ENCODE measurements at places on chromosomes 1 and 21. TPM values are rescaled to one million over a fixed set of nuclear protein-coding genes. Genes with fewer than 3 reads are reported as not detected.

DNA sequence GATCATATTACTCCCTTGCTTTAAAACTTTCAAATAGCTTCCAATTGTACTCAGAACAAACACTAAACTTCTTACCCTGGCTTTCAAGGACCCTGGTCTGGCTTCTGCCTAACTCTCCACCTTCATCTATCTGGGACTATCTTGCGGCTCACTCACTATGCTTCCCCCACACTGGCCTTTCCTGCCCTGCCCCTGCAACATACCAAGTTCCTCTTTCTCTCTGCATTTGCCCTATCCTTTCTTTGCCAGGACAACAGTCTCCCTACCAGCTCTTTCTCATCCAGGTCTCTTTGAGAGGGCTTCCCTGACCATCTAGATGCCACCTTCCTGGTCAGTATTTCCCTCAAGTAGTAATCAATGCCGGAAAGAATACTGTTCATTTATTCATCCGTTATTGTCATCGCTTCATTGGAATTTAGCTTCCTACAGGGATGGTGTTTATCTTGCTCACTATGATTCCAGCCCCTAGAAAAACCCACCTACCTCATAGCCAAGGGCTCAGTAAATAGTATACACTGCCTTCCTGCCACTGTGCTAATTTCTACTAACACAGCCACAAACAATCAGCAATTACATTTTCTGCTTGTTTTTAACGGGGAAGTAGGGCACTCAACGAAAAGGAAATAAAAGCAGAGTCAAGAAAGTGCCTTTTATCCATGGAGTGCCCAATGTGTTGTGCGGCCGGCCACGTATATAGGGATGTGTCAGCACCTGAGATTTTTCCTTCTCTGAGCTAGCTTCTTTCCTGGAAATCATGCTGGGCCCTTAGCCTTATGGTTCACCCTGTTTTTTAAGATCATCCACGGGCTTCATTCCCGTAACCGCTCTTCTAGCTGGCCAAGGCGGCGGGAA is 521 bp upstream of the CDC7 start:
- peak; percentile 5 for DNase-seq

- no peak for DNase-seq
These were observed 105.4 kb upstream of the FAM78B start for GRCh38 chr1:166272155-166272554.

DNA sequence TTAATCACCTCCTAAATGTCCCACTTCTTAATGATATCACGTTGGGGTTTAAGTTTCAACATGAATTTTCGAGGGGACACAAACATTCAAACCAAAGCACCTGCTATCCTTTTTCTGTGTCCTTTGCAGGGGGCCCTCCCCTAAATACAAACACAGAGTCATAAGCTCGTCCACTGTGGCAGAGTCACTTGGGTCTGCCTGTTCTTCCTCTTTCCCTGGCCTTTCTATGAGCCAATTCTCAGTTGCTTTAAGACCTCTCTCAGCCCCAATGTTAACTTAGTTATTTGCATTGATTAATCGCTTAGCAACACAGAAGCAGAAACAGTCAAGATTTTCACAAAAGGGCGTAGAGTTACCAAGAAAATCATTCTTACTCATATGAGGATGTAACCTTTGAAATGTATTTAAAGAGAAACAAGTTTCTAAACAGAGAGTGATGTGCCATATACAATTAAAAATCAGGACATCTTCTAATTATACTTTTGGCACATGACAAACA is 14.9 kb downstream of the APCS start:
- no peak for DNase-seq

- no peak for DNase-seq
These were observed 91.4 kb downstream of the GPATCH2 start for GRCh38 chr1:217539510-217539909.

DNA sequence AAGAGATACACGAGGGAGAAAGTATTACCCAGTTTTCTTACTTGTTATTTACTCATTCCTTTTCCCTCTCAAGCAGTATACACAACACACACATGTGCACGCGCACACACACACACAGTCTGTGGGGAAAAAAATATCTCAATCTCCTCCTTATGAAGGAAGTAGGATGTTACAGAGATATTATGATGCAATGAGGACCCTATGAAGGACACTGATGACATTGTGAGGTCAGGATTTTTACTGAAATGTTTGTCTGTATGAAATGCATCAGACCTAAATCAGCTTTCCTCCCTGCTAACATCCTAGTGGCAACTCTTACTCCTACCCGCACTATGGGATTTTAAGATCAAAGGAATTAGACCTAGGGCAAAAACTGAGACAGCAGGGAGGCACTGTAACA is at the start of gene WDR64:
Gene WDR64, plus strand, starts transcription at position 270 of the 400 bp plus-strand sequence. CDS start 204 bp downstream, outside the sequence.
- DNase-seq, result no peak

DNA sequence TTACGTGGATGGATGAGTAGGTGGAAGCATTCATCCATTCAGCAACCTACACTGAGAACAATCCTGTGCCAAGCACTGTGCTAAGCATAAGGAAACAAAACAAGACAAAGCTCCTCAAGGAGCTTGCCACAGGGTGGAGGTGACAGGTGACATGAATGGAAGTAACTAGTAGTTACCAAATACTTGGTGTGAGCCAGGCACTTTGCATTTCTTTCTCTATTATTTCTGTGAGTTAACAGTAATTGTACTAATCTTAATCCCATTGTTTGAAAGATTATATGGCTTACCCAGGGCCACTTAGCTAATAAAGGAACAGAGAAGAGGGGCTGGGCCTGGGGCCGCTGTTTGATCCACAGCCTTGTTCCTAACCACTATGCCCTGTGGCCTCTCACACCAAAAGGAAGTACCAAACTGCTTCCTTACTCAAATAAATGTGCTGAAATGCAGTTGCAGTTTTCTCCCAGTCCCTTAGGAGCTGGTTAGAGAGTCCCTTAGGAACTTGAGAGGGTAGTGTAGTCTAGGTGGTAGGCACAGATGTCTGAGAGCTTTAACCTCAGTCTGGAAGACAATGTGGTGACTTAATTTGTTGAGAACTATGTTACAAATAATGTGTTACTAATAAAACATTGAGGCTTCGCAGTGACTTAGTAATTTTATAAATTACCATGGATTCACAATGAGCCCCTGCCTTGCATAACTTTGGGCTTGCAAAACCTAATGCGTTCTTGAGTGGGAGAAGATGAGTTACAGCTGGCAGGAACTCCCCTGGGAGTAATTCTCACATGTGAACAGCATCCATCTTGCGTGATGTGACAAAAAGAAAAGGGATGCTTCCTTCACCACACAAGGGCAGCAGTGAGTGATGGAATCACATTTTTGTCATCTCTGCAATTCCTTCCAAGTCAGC is 69.8 kb downstream of the MPZL1 start:
- no peak for DNase-seq

GRCh38 chr1:210711825-210712612 is 383.3 kb downstream of the HHAT start:
- DNase-seq, result peak; percentile 19

DNA sequence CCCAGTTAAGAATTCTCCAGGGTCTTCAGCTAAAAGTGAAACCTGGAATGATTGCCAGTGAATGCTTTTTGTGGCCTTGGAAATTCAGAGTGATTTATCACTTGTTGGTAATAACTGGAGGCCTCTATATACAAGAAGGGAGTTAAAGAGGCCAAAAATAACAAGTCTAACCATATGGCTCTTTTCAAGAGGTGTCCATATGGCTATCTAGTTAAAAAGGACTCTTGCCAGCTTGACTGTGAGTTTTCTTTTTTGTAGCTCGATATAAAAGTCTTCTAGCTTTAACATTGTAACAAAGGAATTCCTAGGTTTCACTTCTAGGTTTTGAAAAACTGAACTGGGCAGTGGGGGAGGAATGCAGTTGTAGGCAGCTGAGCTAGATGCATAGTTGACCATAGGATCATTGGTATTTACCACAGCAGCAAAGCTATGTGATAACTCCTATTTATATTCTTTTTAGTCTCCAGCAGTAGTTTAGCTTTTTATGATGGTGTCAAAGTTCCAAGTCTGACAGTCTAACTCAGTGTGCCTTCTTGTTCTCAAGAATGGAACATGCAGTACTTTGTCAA is 44.4 kb downstream of the CACHD1 start:
- no peak for DNase-seq

DNA sequence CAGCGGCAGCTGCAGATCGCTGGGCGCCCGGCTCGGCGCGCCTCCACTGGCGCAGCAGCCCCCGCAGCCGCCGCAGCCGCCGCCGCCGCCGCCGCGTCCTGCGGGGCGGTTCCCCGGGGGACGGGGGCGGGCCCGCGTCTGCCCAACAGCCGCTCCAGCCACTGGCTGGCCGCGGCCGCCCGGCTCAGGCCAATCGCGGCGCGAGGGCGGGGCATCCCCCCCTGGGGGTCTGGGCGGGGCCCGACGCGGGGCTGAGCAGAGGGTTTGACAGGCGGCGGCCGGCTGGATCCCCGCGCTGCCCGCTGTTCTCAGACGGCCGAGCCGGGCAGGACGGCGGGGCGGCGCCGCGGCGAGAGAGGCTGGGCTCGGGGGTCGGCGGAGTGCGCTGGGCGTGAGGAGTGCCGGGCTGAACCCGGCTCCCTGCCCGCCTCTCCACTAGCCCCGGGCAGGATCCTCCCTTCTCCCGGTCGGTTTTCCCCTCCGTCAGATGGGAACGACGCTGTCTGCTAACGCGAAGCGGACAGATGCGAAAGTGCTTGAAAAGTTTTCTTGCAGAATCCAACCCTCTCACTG is at the start of gene GLIS1:
Gene GLIS1, minus strand, starts transcription at position 56 of the 573 bp plus-strand sequence. CDS start 1,100 bp downstream, outside the sequence.
- peak; percentile 80 for DNase-seq

GRCh38 chr1:162412002-162412401 is at the start of gene SH2D1B:
TSS of gene SH2D1B (minus strand) at chr1:162412136. CDS start at chr1:162412016, 120 bp downstream.
- DNase-seq, result no peak

DNA sequence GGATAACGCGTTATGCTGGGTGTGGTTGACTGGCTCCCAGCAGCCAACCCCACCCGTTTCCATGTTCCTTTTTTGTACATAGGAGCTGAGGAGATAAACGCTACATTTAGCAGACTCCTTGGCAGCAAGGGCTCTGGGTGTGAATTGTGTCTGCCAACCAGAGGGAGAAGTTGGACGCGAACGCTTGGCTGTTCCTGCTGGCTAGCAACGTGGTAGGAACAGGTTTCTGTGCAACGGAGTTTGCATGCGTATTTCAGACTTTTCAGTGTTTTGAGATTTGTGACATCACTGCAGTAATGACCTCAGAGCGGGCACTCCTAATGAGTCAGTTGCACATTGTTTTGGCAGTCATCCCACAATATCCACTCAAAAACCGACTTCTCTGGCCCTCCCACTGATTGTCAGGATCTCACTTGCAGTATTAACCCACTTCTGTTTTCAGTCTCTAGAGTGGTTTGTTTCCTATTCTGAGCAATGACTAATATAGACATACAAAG is 98.7 kb upstream of the RGS1 start:
- DNase-seq, result peak; percentile 41

DNA sequence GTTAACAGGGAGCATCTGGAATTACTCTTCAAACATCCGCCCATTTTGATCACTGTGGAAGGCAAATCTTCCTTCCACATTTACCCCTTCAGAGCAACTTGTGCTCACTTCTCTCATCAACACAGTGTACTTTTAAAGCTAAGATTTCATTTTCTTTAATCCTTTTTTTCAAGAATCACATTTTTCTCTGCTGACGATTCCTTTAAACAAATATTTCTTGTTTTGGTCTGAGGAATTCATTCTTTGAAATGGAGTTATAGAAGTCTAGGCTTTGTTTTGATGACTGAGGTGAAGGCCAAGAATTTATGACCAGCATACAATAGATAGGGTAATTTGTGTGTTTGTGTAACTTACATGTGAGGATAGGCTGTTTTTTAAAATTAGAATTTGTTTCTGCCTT is 25.6 kb downstream of the LRRC42 start:
- no peak for DNase-seq

GRCh38 chr1:220813013-220813412 is 26.3 kb downstream of the MTARC1 start:
- DNase-seq, result no peak

GRCh38 chr1:187977298-187977697 is 1148.5 kb downstream of the PLA2G4A start:
- DNase-seq, result no peak

DNA sequence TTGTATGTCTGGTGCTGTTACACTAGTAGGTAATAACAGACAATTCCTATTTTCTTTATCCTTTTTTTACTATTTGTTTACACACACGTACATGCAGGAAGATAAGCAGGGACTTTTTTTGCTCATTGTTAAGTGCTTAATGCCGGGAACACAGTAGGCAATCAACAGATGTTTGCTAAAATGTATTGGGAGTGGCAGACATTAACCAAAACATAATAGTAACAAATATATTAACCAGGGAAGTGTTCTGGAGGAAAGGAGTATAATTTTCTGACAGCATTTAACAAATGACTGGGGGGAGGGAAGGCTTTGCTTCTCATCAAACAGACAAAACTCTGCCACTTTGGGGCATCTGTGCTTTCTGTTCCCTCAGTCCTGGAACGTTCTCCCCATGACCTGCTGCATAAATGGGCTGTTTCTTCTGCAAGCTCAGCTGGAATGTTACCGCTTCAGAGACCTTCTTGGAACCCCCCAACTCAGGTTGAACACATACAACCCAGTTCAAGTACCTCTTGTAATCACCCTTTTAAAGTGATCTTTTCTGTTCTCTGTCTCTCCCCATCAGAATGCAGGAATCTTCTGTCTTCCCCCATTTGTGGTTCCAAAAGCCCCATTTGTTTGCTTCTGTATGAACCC is 2.1 kb downstream of the CR1L start:
- no peak for DNase-seq

DNA sequence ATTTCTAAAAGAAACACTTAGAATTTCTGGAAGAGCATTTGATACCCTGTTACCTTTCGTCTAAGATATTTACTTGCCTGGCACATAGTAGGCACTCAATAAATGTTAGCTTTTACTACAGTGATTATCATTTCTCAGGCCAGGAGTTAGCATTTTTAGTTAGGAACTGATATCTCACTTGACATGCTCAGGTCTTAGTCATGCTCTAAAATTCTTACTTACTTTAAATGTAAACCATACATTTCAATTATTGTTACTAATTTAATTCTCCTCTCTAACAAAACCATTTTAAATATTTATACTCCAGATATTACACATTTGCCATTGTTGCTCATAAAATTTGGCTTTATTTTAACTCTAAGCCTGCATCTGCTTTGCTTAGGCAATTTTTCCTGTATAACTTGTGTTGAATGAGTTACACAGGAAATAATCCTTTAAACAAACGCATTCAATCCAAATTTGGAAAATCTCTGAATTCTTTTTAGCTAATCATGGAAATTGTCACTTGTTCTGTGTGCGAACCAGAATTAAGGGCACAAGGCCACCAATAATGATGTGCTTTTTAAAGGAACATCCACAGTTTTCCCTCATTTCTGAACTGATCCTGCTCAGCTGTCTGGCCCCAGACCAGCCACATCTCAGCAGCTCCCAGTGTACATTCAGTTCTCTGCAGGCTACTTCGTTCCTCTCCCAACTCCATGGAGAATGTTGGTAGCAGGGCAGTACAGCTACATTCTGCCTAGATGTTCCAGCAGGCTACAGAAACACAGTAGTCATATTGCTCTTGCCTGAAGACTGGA is 15.6 kb downstream of the NIBAN1 start:
- DNase-seq, result peak; percentile 48

GRCh38 chr1:112251766-112252506 is 144.1 kb upstream of the CTTNBP2NL start:
- no peak for DNase-seq

The ESPN gene
- not detected for total RNA-seq

The LGR6 gene
- total RNA-seq, result 13.5 TPM

The ITPKB gene
- total RNA-seq, result 19.5 TPM

The F13B gene
- not detected for total RNA-seq

The KCNK1 gene
- total RNA-seq, result 13.7 TPM

The TRIM17 gene
- total RNA-seq, result not detected

The CFAP141 gene
- total RNA-seq, result not detected

The LCE1B gene
- total RNA-seq, result not detected

The CNST gene
- total RNA-seq, result 14.7 TPM

The FRRS1 gene
- total RNA-seq, result 4.0 TPM
